HFFc6 (cell line): ENCODE measurements at places on chromosomes 6 and 20.

DNA sequence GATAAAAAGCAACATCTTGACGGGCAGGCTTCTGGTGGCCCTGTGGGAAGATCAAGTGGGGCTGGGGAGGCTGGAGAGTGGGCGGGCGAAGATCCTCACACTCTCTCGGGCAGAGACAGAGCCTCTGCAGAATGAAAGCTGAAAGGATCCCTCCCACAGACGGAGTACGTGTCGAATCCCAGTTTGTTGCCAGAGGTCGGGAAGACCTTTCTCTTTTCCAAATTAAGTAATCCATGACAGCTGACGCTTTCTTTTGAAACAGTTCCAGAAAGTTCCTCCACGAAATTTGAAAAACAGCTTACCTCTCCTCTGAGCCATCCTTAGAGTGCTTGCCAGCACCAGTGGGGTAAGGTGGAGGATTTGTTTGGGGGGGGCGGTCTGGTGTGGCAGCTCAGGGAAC is 155.6 kb upstream of the SMLR1 start:
- peak overlapping the region; percentile 92 for H3K27ac ChIP-seq
- H3K4me3 ChIP-seq = peak overlapping the region; percentile 56
- no peak for DNase-seq
- H3K27me3 ChIP-seq = peaks cover 2% of the 10 kb centered on the region; the same call in 1 of the 2 replicates
- peaks cover 45% of the 10 kb centered on the region for H3K4me1 ChIP-seq

GRCh38 chr20:51725584-51726176 is 42.5 kb downstream of the ATP9A start:
- no peak overlapping the region for H3K27ac ChIP-seq
- H3K4me3 ChIP-seq = no peak overlapping the region
- H3K4me1 ChIP-seq = no peaks in the 10 kb centered on the region
- DNase-seq = no peak

- H3K4me1 ChIP-seq = peaks cover 30% of the 10 kb centered on the region
- peaks cover 15% of the 10 kb centered on the region for H3K36me3 ChIP-seq
- no peak for DNase-seq
- H3K27ac ChIP-seq = peak overlapping the region; percentile 95
- peak overlapping the region; percentile 97 for H3K4me3 ChIP-seq
- peaks cover 2% of the 10 kb centered on the region; the same call in 1 of the 2 replicates for H3K27me3 ChIP-seq
These were observed 827 bp downstream of the E2F3 start for GRCh38 chr6:20402342-20403069.

DNA sequence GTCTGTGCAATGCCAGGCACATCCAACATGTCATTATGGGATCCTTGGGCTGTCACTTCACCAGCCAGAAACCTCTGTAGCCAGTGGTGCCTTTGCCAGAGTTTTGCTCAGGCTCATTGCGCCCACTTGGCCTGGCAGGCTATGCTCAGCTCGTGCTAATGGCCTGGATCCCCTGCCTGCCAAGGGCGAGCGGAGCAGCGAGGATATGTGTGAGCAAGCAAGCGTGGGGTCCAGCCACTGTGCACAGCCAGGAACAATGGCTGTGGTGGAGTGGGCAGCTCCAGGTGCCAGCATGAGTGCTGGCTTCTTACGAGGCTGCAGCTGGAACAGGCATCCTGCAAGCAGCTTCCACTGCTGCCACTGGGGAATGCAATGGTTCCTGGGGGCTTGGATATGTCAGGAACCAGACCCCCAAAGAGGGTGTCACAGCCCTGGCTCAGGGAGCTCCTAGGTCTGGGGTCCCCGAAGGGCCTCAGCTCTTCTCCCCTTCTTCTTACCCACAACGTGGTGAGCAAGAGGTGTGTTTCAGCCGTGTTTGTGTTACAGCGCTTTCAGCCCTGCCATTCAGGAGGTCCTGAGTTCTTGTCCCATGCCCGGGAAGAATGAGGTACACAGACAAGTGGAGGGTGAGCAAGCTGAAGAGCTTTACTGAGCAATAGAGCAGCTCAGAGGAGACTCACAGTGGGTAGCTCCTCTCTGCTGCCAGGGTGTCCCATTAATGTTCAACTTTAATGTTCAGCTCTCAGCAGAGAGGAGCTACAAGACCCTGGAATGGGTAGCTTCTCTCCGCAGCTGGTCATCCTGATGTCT is 22.3 kb upstream of the TOP1 start:
- peaks cover 14% of the 10 kb centered on the region; the same call in 1 of the 2 replicates for H3K36me3 ChIP-seq
- H3K4me3 ChIP-seq = no peak overlapping the region
- H3K27me3 ChIP-seq = peaks cover 3% of the 10 kb centered on the region
- peaks cover 74% of the 10 kb centered on the region for H3K4me1 ChIP-seq

GRCh38 chr6:167394820-167395219 is 69.9 kb downstream of the TTLL2 start:
- H3K36me3 ChIP-seq = peaks cover 12% of the 10 kb centered on the region
- no peak overlapping the region for H3K4me3 ChIP-seq
- no peak overlapping the region for H3K27ac ChIP-seq
- DNase-seq = no peak

DNA sequence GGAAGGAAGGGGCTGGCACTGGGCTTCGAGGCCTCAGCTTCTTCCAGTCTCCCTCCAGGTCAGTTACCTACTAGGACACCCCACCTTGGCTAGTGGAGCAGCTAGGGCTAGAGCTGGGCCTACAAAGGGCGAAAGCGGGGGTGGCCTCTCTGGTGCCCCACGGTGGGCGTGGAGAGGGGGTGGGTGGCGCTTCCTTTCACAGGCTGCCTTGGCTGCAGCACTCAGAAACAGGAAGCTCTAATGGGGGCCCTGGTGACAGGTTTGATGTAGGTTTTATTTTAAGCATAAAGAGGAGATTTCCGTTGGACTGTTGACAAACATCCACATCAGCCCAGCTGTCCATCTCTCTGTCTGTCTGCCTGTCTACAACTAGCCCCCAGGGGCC is 13.4 kb downstream of the FAM110A start:
- H3K36me3 ChIP-seq = no peaks in the 10 kb centered on the region
- H3K27ac ChIP-seq = no peak overlapping the region
- DNase-seq = no peak
- no peak overlapping the region for H3K4me3 ChIP-seq

DNA sequence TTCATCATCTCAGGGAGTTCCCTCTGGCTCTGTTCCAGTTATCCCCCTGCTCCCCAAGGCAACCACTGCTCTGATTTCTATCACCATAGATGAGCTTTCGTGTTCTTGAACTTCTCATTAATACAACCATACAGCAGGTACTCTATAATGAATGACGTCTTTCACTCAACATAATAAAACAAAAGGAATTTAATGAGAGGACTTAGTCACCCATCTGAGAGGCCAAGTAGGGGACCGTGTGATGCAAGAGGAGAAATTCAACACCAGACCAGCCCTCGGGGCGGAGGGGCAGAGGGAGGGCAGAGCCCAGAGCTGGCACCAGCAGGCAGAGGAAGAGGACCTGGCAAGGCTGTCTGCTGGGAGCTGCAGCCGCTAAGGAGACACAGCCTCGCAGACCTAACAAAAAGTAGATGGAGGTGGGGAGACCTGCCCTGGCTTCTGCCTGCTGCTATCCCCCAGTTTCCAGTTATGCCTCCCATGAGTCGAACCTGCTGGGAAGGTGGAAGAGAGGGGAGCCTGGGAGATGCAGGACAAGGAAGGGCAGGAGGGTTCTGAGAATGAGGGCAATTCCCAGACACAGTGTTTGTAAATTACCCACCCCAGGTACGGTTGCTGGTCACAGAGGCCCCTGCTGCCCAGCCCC is 13.8 kb downstream of the CCN5 start:
- peak overlapping the region; percentile 42 for H3K27ac ChIP-seq
- peak overlapping the region; percentile 41 for H3K4me3 ChIP-seq
- peaks cover 46% of the 10 kb centered on the region for H3K4me1 ChIP-seq
- peak; percentile 85 for DNase-seq
- H3K27me3 ChIP-seq = no peaks in the 10 kb centered on the region; the same call in 1 of the 2 replicates

- DNase-seq = peak; percentile 53
- peaks cover 9% of the 10 kb centered on the region for H3K27me3 ChIP-seq
- no peaks in the 10 kb centered on the region for H3K36me3 ChIP-seq
- H3K4me3 ChIP-seq = no peak overlapping the region
- H3K4me1 ChIP-seq = no peaks in the 10 kb centered on the region; the same call in 1 of the 2 replicates
- H3K27ac ChIP-seq = no peak overlapping the region
These were observed 64.9 kb downstream of the SYCP2L start for GRCh38 chr6:10951675-10952282.

DNA sequence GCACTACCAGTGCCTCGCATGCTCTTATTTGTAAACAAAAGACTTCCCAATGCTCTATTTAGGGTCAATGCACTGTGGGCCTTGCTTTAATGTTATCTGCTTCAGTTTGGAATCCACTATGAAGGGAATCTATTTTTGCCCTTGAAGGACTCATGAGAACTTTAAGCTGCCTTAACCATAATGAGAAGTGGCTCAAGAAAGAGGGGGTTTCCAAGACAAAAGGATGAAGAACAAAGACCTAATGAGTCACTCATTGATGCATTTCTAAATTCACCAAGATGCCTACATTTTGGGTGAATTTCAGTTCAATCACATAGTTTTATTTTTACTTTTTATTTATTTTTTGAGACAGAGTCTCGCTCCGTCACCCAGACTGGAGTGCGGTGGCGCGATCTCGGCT is 228.2 kb downstream of the LY86 start:
- no peak overlapping the region for H3K4me3 ChIP-seq
- no peaks in the 10 kb centered on the region; the same call in 1 of the 2 replicates for H3K4me1 ChIP-seq
- peaks cover 3% of the 10 kb centered on the region; the same call in 1 of the 2 replicates for H3K27me3 ChIP-seq
- H3K36me3 ChIP-seq = no peaks in the 10 kb centered on the region

- DNase-seq = no peak
- H3K27ac ChIP-seq = no peak overlapping the region
- H3K27me3 ChIP-seq = no peaks in the 10 kb centered on the region; the same call in 1 of the 2 replicates
- H3K4me3 ChIP-seq = no peak overlapping the region
These were observed 29.6 kb downstream of the RGS17 start for GRCh38 chr6:153101461-153101860.

GRCh38 chr6:131636880-131637792 is at the start of gene ENPP3:
ENPP3 (plus strand) TSS chr6:131637302; CDS start chr6:131637385, 83 bp downstream.
- H3K27ac ChIP-seq = no peak within 1 kb of the TSS
- peaks cover 7% of the 10 kb centered on the region; the same call in 1 of the 2 replicates for H3K4me1 ChIP-seq
- H3K36me3 ChIP-seq = no peaks in the 10 kb centered on the region

GRCh38 chr6:66179361-66179760 is 472.3 kb upstream of the EYS start:
- DNase-seq = no peak
- H3K27ac ChIP-seq = no peak overlapping the region
- no peak overlapping the region for H3K4me3 ChIP-seq
- H3K36me3 ChIP-seq = no peaks in the 10 kb centered on the region
- no peaks in the 10 kb centered on the region for H3K27me3 ChIP-seq

DNA sequence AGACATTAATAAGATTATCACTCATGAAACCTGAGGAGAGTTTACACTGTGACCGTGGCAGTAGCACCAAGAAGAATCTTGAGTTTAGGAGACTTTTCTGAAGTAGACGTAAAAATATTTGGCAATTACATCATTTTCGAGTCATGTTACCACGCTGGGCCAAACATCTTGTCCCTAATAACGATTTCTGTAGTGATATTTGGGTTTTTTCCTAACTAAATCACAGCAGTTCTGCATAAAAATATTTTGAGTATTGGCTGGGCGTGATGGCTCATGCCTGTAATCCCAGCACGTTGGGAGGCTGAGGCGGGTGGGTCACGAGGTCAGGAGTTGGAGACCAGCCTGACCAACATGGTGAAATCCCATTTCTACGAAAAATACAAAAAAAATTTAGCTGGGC is 262.4 kb downstream of the PHF3 start:
- H3K4me1 ChIP-seq = peaks cover 25% of the 10 kb centered on the region
- no peaks in the 10 kb centered on the region for H3K36me3 ChIP-seq
- DNase-seq = no peak

GRCh38 chr6:45916692-45917091 is 99.0 kb downstream of the CLIC5 start:
- no peak overlapping the region for H3K27ac ChIP-seq
- no peak overlapping the region for H3K4me3 ChIP-seq
- no peak for DNase-seq
- peaks cover 15% of the 10 kb centered on the region for H3K4me1 ChIP-seq

DNA sequence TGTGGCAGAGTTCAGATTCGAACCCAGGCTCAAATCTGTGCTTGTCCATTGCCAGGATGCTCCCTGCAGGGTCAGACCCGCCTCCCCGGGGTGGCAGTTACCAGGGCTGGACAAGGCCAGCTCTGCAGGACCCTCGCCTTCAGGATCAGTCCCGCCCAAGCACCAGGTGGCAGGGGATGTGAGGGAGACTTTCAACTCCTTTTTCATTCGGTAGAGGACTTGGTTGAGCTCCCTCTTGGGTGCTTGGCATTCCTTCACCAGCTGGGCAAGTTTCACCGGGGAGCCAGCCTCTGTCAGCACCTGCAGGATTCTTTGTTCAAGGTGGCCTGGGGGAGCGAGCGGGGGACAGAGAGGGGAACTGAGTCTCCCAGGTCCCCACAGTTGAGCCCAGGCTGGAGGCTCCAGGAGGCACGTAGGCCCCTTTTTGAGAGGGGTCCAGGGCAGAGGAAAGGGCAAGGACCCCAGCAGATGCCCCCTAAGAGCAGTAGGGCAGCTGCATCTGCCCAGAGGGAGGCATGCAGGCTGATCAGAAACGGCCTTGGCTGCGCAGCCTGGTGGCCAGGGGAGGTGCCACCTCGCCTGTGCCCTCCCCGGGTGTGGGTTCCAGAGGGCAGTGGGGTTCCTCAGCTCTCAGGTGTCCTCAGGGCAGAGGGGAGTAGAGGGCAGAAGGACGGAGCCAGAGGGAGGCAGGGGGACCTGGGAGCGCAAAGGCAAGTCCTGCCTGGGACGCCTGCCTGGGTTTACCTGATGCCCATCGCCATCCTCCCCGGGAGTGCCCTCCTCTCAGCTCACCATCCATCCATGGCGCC is 3.9 kb downstream of the ZBP1 start:
- no peak overlapping the region for H3K4me3 ChIP-seq
- peaks cover 38% of the 10 kb centered on the region for H3K27me3 ChIP-seq
- no peaks in the 10 kb centered on the region for H3K36me3 ChIP-seq
- DNase-seq = no peak
- no peaks in the 10 kb centered on the region; the same call in 1 of the 2 replicates for H3K4me1 ChIP-seq
- no peak overlapping the region for H3K27ac ChIP-seq

GRCh38 chr6:93213028-93213427 is 206.3 kb downstream of the EPHA7 start:
- H3K27ac ChIP-seq = no peak overlapping the region
- H3K36me3 ChIP-seq = no peaks in the 10 kb centered on the region
- DNase-seq = no peak
- H3K27me3 ChIP-seq = no peaks in the 10 kb centered on the region
- no peak overlapping the region for H3K4me3 ChIP-seq

DNA sequence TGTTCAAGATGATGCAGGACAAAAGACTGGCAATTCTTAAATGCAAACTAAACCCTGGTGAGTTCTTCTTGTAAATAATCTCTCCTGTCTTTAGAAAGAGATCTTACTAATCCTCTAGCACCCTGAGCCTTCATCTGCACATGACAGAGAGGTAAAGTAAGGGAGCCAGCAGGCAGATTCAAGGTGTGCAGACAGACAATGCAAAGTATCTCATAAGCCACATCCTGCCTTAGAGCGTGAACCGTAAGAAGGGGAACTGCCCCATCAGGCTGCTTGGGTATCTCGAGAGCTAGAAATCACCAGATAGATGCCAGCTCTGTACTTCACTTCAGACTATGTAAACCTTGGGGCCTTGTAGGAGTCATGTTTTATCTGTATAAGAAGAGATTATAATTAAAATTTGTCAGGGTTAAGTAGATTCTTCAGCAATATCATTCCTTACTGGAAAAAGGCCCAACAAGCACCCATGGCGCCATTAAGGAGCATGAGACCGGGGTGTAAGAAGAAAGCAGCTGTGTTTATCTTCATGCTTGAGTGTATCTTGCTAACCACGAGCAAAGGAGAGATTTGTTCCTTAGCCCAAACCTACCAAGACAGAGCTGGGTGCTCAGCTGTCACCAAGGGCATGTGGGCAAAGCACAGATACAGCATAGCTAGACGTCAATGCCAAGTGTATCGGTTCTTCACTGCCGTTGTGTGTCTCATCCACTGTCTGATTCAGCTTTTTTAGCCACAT is 24.4 kb downstream of the CNR1 start:
- DNase-seq = no peak
- no peaks in the 10 kb centered on the region for H3K4me1 ChIP-seq
- no peaks in the 10 kb centered on the region; the same call in 1 of the 2 replicates for H3K36me3 ChIP-seq
- no peak overlapping the region for H3K4me3 ChIP-seq
- no peak overlapping the region for H3K27ac ChIP-seq
